ENCODE measurements at places on chromosomes 7 and 10.

GRCh38 chr7:142796501-142797390, 26.0 kb downstream of the PRSS2 start:
- DNase-seq = peak; percentile 68

DNA sequence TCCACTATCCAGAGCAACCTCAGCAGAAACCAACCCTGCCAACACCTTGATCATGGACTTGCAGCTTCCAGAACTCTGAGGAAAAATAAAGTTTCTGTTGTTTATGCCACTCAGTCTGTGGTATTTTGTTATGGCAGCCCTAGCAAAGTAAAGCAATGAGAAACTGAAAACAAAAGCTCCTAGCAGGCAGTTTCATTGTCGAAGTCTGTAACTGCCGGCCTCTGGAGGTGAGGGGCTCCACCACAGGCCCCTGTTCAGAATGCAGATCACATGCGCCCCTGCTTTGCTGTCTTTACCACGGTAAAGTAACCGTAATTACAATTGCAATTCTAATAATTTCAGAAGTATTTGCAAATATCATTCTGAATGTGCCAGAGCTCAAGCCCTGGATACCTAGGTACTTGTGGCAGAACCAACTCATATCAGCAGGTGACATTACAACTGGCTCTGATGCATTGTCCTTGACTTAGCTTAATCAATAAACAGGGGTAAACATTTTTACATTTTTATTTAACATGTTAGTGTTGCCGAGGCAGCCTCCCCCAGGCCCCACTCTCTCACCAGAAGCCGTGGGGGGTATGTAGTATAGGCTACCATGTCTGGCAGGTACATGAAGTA, 193.2 kb downstream of the ELMO1 start:
- DNase-seq = no peak

- DNase-seq = peak; percentile 76
Observed at GRCh38 chr10:123150986-123151736, 3.0 kb upstream of the BUB3 start.

GRCh38 chr10:118002581-118002980, 44.2 kb downstream of the RAB11FIP2 start:
- DNase-seq = no peak

DNA sequence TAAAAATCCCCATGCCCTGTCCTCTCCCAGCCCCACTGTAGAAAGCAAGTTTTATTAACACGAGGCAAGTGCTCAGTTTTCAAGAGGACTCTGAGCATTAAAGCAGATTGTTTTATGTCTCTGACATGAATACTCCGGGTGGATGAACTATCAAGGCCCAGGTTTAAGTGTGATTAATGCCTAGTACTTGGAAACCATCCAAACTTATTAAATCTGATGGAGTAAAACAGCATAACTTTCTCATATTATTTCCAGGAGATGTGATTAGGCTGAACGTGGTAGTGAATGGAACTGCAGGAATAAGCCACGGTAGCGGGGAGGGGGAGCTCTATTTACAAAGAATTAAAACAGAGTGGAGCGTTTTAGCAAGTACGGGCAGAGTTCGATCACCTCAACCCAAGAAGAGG, 144.2 kb upstream of the RNF32 start:
- no peak for DNase-seq

- no peak for DNase-seq
Observed at GRCh38 chr7:12549106-12549505, 21.4 kb upstream of the SCIN start.

GRCh38 chr10:21217748-21218367, 307.6 kb downstream of the SKIDA1 start:
- no peak for DNase-seq

- DNase-seq = no peak
Observed at GRCh38 chr7:129161524-129162225, 17.2 kb downstream of the TSPAN33 start.

GRCh38 chr10:119362122-119362521, 154.8 kb downstream of the GRK5 start:
- no peak for DNase-seq

- no peak for DNase-seq
Observed at GRCh38 chr10:14667280-14667679, 107.4 kb downstream of the FAM107B start.

GRCh38 chr10:51342381-51342780, 268.1 kb downstream of the PRKG1 start:
- no peak for DNase-seq

DNA sequence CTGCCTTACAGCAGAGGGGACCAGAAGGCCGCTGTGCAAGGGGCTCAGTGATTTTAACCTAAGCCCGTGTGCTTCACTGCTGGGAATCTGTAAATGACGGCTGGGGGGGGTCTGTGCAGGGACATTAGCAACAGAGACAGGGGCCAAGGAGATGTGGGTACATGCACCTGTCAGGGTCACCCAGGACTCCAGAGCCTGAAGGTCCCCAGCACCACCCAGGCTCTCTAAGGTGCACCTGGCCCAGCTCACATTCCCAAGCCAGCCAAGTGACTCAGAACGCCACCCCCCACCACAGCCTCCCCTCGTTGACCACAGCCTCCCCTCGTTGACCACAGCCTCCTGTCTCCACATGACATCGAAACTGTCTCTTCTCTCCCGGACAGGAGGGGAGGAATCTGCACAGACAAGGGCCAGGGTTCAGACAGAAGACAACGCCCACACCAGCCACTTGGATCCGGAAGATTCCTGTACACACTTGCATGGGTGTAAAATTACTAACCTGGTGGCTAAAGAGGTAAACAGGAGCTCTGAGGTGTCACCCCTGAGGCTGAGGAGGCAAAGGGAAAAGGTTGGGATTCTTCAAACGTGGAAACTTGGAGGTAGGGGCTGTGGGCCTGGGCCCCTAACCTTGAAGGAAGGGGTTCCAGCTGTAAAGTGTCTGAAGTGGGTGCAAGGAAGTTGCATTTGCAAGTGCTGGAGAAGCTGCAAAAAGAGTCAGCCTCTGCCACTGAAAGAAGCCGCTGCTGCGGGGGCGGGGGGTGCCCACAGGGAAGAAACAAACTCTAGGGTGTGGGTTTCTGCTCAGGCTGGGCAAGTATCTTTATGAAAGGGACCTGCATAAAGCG, 27.0 kb downstream of the CALML3 start:
- peak; percentile 77 for DNase-seq

GRCh38 chr7:155995183-155995612, 182.9 kb upstream of the SHH start:
- DNase-seq = no peak

DNA sequence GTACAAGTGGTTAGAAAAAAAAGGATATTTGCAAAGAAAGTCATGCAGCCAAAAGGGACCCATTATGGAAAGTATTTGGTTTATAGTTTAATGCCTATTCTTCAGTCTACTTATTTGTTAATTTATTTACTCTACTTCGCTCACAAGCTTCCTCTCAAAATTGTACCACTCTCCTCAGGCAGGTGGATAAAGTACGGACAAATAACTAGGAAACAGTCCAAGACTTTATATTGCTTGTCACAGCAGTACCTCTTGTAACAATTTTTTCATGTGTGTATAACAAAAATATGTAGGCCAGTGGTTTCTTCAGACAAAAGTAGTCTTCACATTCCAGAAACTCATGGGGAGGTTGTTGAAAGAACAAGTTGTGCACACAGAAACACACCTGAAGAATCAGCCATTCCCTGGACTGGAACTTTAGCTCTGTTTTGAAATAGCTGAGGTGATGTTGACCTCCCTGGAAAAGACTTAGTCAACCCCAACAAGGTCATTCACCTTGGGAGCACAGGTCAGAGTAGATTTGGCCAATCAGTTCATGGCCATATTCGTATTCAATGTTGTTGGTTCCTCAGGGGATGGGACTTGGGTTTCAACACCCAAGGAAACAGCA, 73.4 kb downstream of the TES start:
- no peak for DNase-seq

DNA sequence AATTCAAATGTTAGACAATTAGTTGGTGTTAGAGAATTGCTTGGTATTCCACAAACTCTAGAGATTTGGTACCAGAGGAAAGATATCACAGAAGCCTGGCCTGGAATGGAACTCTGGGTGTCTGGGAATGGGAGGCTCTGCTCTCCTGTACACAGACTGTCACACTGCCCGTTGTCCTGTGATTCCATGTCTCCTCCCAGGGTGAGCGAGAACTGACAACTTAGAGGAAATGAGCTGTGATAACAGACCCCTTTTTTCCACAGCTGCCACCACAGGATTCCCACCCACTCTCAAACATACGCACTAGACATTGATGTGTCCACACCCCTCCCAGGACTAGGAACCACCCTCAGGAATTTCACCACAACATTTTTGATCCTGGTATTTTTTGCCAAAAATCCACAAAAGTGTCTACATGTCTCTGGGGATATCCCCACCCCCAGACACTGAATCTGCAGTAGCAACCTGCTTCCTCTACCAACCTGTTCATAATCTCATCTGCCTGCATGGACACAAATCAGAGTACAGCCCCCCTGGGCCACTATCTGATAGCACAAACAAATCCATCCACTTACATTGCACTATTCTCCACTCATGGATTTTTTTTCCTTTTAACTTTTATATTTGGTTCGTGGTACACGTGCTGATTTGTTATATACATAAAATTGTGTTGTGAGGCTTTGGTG, 4.7 kb downstream of the ZNF273 start:
- DNase-seq = no peak

DNA sequence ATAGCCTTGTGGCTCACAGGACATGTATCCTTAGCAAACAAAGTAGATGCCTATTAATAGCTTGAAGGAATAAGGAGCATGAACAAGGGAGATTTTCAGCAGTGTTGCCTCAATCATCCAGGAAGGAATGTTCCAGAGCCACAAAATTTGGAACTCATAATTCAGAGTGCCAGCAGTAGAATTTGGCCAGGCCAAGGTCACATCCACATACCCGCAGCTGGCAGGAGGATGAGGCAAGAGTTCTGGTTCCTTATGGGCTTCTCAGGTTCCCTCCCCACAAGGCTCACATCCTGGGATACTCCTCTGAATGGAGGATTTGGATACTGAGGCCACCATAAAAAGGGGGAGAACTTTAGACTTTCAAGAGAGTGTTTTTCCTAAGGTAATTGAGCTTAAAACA, 45.8 kb downstream of the SUFU start:
- DNase-seq = no peak

GRCh38 chr7:111833466-111833865, 271.2 kb upstream of the IMMP2L start:
- DNase-seq = no peak

DNA sequence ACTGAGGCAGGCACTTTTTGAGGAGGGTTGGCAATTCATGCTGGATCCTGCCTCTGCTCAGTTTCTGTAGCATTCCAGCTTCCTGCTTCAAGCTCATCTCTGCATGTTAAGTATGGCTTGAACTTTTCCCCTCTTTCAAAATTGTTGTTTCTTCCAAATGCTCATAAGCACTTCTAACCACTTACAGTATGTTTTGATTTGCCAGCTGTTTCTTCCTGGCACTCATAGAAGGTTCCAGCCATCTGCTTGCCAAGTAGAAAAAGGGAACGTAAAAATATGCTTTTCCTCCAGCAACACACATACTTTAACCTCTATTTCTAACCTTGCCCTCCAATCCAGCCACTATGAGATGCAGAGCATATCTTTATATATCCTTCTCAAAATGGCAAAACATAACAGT, 692.6 kb upstream of the COBL start:
- DNase-seq = no peak

DNA sequence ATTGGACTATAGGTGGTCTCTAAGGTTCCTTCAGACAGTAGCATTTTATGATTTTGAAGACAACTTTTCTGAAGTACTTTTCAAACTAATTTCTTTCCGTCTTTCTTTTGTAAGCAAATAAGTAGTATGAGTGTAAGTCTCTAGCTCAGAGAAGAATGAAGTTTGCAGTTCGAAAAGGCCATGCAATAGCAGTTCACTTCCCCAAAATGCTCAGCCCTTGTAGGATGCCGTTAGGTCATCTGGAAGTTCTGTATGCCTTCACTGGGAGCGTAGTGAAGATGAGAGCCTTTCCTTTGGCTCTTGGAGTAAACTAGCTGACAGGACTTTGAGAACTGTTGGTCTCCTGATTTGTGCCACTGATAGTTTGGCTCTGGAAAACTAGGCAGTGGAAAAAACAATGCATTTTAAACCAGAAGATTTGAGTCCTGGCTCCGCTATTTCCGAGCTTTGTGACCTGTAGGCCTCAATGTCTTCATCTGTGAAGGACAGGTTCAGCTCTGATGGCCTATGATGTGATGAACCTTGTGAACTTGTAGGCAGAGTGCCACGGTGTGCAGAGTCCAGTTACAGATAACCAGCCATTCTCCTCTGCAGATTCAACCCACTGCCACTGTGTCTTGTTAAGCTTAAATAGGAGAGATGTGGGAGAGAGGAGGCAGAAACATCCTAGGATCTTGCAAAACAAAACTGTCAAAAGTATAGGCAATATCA, 18.8 kb downstream of the SGPL1 start:
- DNase-seq = no peak

DNA sequence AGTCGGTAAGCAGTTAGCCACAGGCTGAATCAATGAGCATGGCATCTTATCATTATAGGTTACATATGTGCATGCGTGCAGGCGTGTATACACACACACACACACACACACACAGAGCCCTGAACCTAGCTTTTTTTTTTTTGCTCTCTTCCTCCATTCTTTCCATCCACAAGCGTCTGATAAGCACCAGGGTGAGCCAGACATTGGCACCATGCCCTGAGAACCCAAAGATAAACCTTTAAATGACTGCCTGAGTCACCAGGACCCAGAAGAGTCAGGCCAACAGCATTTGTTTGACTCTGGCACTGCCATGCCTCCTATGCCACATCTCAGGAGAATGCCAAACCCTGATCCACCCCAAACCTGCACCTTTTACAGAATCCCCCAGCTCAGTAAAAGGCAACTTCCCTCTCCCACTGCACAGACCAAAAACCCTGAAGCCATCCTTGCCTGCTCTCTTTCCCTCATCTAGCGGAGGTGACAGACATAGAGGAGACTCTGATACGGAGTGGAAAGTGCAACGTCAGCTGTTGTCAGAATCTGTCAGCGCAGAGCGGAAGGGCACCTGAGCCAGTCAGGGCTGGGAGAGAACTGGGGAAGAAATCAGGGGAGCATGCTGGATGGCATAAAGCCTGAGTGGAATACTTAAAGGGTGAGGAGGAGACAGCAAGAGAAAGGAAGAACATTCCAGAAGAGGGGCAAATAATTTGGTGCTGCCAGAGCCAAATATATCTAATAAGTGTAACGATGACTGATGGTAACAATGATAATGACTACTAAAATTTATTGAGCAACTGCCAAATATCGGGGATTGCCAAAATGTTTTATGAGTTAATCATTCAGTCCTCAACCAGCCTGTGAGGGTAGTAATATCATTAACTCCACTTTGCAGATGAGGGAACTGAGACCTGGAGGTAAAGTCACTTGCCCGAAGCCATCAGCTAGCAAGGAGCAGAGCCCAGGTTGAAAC, 3.2 kb downstream of the PARP12 start:
- peak; percentile 53 for DNase-seq

DNA sequence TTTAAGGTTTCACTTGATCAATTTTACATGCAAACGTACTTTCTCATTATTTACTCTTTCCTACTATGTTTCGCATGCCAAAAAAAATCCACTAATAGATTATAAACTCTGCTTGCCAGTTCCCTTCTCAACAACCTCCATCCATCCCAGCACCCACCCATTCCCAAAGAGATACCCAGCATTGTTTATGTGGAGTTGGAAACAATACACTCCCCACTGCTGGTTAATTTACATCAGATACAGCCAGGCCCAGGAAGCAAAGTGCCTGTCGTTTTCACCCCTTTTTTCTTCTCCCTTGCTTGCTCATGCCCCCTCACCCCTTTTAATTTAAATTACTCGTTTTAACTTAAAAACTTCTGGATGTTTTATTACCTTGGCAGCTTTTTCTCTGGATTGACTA, 59.9 kb downstream of the HIBADH start:
- DNase-seq = no peak

GRCh38 chr7:114047889-114048288, 129.1 kb upstream of the PPP1R3A start:
- no peak for DNase-seq

GRCh38 chr10:101394524-101395133, 40.7 kb downstream of the BTRC start:
- no peak for DNase-seq

Data from activated T-cell treated with anti-CD3 and anti-CD28 coated beads, Interleukin-2, amount 50 U/mL, for 24 hours (primary cell).